SK-N-MC (cell line): ENCODE measurements at places on chromosomes 6 and 20.

DNA sequence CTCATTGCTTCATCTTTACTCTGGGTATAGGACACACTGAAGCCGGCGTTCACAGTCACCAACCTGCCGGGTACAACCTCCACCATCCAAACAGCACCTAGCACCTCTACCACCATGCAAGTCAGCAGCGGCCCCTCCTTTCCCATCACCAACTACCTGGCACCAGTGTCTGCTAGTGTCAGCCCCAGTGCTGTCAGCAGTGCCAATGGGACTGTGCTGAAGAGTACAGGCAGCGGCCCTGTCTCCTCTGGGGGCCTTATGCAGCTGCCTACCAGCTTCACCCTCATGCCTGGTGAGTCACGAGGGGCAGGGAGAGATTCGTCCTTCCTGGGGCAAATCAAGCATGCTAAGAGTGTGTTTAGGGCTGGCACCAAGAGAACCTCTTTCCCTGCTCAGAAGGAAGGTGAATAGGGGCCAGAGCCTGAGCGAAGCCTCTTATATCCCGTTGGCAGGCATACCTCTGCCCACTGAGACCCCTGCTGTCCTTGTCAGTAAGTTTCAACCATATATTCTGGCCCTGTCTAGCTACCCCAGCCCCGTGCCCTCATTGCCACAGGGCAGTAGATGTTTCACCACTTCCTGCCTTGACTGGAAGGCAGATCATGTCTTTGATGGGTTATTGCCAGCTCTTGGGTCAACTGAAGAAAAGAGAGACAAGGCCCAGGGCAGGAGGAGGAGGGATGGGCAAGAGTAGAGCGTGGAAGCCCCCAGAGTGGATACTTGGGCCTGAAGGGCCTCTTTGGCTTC lies 4.8 kb downstream of the SRF start:
- no peak for DNase-seq

DNA sequence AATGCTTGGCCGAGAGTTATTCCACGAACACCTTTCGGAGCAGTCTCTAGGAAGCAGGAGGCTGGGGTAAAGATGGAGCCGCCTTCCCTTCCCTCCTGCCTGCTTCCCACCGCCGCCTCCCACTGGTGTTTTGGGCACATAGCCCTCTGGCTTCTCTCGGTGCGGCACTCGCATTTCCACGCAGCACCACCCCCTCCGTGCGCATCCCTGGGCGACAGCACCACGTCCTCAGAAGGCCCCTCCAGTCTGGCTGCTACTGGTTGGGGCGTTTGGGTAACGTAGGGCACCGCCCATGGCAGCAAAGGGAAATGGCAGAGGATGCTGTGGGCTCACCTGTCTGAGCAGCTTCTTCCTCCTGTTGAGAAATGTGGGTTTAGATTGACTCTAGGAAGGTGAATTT lies 2.4 kb downstream of the COL20A1 start:
- DNase-seq: no peak

DNA sequence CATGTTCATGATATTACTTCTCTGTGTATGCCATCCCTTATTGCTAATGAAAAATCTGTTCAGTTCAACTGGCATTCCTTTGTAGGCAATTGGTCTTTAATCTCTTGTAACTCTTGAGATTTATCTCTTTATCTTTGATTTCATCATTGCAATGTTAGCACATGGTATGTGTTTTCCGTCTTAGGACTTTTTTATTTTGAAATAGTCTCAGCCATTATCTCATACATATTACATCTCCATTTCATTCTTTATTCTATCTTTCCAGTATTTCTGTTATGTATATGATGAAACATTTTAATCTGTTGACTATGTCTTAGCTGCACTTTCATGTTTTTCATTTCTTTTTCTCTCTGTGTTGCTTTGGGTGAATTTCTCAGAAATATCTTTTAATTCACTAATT lies 58.1 kb downstream of the VSTM2L start:
- DNase-seq: peak; percentile 10

DNA sequence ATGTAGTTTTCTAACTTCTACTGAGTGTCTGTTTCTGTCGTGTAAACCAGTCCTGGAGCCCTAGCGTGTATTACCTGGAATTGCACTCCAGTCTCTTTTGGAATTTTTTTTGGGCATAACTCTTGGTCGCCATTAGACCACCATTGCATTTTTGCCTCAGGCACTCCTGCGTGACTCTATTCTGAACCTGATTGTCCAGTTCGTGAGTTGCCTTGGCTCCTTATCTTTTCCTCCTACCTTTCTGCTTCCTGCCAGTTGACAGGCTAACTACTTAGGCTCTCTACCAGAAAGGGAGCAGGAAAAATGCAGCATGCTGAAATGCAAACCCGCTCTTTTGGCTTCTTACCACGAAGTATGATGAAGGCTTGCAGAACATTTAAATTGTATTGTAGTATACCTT lies 490.9 kb upstream of the SOX4 start:
- DNase-seq: no peak

GRCh38 chr6:80335121-80335531 lies 228.7 kb downstream of the BCKDHB start:
- peak; percentile 70 for DNase-seq

DNA sequence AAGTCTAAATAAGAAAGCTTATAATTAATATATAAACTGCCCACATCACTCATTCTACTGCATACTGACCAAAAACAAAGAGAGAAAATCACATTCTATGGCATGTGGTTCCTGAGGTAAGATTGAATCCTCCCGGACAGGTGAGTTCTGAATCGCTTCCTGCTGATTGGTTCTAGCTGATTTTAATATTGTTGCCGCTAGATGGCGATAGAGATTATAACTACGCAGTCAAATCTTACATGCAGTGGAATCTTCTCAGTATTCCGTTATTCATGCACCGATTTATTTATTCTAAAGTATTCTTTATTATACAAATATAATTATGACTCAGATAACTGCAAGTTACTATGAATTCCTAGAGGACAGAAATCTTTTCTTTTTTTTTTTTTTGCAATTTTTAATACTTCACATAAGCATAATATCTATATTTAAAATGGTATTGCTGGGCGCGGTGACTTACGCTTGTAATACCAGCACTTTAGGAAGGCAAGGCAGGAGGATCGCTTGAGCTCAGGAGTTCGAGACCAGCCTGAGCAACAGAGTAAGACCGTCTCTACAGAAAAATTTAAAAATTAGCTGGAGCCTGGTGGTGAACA lies 24.2 kb upstream of the TMX4 start:
- DNase-seq: peak; percentile 44

DNA sequence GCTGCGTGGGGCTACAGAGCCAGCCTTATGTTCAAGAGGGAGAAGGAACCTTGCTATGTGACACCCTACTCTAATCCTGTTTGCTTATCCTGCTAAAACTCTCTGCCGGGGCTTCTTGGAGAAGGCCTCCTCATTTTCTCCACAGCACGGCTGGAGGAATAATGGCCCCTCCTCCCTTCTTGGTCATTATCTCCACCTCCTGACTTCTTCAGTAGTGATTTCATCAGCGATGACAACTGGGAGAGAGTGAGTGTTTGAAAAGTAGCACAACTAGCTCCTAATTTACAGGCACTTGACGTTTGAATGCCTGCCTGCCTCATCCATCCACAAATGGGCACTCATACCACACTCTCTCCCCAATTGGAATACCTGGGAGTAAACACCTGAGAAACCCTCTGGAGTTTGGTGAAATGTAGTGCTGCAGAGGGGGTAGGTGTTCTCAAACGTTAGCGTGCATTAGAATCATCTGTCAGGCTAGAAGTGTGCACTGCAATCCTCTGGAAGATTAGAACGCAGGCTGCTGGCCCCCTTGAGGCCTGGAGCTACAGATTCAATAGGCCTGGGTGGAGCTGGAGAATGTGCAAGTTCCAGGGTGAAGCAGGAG lies 148.5 kb downstream of the FOXC1 start:
- DNase-seq: no peak

- no peak for DNase-seq
These were observed 24.9 kb downstream of the FYN start for GRCh38 chr6:111848262-111848812.

DNA sequence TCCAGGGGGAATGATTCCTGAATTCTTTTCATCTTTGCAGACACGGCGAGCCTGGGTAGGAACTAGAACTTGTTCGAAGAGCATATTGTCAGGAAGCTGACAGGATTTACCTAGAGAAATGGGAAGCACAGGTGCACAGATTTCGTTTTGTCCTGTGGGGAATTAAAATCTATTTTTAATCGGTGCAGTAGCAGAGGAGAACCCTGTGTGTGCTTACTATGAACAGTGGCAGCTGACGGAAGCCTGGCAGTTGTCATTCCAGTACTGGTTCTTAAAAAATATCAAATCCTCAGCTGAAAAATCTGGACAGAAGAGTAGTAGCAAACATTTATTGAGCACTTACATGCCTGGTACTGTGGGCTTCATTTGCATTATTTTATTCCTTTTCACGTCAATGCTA lies 609.0 kb downstream of the QKI start:
- no peak for DNase-seq

DNA sequence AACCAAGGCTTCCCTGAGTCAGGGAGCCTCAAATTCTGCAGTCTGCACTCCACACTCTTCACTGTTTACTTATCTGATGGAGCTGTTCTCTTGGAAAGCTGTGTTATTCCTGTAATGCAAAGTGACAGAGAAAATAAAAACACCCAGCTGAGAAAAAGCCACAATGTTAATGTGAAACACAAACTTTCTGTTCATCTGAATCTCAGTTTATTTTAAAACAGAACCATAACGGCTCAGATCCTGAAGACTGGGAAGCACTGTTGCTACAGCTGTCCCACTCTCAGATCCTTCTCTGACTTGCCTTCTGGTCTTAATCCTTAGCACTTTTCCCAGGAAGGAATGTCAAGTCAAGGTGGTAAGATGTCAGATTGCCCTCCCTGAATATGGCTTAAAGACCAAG lies 736.6 kb downstream of the DHX35 start:
- DNase-seq: no peak

DNA sequence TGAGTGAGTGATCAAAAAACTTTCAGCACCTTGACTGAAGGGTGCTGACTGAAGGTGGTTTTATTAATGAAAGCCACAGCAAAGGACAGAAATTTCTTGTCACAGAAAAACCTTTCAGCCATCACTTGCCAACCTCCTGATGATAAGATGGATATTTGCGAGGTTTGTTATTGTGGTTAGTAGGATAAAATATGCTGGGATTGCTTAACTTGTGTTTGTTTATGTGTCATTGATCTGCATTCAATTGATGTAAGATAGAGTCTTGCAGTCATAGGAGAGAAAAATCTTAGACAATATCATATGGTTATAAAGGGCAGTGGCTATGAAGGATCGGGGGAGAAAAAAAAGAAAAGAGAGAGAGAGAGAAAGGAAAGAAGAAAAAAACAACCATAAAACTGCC lies 1.2 kb downstream of the TSBP1 start:
- no peak for DNase-seq

- DNase-seq: no peak
These were observed 8.5 kb upstream of the PSMG4 start for GRCh38 chr6:3250231-3250675.

DNA sequence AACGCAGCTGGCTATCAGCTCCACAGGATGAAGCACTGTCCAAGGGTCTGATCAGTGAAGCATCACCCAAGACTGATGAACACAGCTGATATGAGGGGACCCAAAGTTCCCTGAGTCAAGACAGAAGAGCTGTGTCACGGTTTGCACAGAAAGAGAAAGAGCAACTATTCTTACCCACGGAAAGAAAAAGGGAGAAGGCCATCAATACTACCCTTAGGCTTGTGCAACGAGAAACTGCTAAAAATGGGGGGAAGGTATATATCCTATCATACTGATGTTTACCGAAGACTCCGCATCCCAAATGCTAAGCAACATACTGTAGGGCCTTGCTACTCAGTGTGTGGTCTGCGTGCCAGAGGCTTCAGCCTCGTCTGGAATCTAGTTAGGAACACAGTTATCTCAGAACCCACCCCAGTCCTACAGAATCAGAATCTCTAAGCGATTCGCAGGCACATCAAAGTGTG lies 665 bp downstream of the FASTKD5 start:
- no peak for DNase-seq

GRCh38 chr6:89630488-89630887 lies 8.1 kb downstream of the LYRM2 start:
- DNase-seq: no peak

DNA sequence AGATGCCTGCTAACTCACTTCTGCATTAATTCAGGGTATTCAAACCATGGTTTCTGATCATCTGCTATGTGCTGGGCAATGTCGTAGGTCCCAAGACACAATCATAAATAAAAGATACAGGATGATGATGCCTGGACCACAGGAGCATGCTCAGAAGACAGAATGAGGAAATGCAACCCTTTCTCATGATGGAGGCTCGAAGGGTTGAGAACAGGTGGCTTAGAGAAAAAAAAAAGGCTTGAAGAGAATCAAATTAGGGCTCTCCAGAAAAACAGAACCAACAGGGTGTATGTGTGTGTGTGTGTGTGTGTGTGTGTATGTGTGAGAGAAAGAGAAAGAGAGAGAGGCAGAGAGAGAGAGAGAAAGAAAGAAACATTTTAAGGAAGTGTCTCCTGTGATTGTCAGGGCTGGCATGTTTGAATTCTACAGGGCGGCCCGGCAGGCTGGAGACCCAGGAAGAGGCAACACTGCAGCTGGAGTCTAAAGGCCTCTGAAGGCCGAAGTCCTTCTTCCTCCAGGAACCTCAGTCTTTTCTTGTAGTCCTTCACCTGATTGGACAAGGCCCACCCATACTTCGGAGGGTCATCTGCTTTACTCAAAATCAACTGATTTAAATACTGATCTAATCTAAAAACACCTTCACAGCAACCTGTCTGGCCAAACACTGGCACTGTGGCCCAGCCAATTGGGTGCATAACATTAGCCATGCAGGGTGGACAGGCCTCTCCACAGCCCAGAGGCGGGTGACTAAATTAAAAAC lies 143.8 kb downstream of the ERMARD start:
- no peak for DNase-seq

- no peak for DNase-seq
These were observed 70.6 kb upstream of the GRIK2 start for GRCh38 chr6:101322921-101323320.

DNA sequence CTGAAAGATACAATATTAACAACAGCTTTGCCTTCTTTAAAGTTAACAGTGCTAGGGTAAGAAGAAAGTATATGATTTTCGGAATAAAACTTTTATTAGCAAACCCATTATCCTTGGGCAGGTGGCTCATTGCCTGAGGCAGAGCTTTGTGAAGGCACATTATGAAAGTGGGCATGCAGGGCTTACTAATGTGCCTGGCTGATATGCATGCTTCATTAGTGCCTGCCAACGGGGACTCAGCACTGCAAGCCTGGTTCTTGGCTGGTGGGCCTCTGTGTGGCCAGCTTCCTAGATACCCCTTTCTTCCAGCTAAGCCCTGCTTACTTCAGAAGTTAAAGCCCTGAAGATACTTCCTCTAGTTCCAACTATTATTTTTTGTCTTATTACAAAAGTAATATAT lies 481.6 kb downstream of the ADGRB3 start:
- no peak for DNase-seq

- no peak for DNase-seq
These were observed 258.9 kb upstream of the TCF21 start for GRCh38 chr6:133629970-133630369.

DNA sequence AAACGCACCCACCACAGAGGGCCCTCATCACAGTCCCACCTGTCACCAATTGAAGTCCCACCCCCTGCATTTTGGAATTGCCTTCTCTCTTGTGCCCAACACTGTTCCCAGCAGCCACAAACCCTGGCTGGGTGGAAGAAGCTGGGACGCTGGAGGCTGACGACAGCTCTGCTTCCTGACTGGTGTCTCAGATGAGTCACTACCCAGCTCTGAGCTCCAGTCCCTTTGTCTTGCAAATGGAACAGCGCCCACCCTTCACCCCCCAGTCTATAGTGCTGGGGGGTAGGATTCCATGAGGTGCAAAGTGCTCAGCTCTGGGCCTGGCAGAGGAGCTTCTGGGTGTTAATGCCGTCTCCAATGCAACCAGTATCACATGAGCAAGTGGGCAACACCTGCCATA lies 85.3 kb downstream of the DLGAP4 start:
- no peak for DNase-seq

GRCh38 chr20:61873651-61874420 lies 191.8 kb downstream of the TAF4 start:
- no peak for DNase-seq
